GM12891 (cell line): ENCODE measurements at places on chromosomes 2 and 18.

- no peak for DNase-seq
These were observed 7.7 kb downstream of the EPB41L5 start for GRCh38 chr2:120020554-120020953.

GRCh38 chr2:1804351-1804771 lies 60.0 kb upstream of the PXDN start:
- no peak for DNase-seq

DNA sequence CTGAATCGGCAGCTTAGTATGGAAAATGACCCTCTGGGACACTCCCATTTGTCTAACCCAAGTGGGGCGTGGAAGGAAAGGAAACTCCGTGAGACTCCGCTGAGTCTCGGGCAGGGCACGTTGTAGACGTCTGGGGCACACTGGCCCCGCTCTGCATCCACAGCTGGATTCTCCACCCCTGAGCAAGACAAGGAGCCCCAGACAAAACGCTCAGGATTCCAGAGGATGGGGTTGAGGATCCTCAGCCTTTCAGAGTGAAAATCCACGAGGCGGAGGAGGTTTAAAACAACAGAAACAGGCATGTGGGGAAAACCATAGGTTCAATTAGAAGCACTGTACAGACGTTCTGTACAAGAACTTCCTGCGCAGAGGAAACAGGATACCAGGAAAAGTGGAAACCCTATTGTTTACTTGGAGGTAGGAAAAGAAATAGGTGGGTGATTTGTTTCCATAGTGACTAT lies 124.9 kb upstream of the ZNF236 start:
- no peak for DNase-seq

GRCh38 chr2:48865704-48866103 lies 110.2 kb upstream of the LHCGR start:
- DNase-seq: no peak

DNA sequence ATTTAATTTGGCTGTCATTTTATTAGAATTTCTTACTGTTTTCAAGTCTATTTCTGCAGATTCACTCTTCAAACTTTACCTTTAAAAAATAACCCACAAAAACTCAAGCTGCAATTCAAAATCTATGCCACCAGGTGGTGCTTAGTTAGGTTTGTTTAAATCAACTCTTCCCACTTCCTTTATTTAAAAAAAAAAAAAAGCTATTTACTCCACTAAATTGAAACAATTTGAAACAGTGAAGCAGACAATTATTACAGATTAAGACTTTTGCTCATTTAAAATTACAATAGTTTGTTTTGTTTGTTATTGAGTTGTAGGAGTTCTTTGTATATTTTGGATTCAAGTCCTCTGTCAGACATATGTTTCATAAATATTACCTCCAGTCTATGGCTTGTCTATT lies 300.0 kb downstream of the PDE11A start:
- no peak for DNase-seq

DNA sequence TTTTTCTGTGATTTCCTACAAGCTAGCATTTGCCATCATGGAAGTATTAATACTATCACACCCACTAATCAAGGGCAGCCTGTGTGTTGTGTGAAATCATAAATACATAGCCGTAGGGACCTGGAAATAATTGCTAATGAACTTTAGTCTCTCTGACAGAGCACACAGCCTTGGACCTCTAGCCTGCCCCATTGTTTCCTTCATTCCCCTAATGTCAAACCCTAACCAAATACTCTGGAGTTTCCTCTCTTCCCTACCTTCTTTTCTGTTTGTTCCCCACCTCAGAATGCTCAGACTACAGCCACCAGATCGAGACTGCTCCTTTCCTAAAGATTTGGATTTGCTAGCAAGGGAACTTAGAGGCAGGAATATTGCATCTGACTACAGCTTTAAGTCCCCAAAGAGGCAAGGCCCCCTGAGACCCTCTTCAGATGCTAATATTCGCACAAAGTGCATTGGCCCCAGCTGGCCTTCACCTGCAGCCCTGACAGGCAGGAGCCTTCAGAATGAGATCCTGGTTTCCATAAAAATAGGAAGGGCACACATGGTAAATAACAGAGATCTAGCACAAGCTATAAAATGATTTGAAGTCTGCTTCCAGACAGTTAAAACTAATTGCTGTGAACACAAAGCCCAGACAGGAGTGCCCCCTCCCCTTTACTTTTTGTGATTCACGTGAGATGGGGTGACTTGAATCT lies 279.2 kb upstream of the DCC start:
- DNase-seq: no peak

GRCh38 chr2:32166115-32166574 lies 481 bp downstream of the SLC30A6 start:
- DNase-seq: no peak

DNA sequence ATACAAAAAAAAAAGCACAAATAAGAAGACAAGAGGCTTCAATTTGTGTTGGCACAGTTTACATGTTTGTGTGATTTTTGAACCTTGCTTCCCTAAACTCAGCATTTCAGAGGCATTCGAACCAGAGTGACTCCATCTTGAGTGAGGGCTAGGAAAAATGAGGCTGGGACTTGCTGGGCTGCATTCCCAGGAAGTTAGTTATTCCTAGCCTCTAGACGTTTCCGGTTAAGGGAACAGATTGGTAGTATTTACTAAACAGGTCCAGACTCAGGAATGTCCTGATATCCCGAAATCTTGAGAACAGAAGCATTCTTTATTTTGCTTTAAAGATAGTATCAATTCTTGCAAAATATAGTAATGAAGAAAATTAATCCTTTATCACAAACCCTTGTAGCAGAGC lies 46.7 kb downstream of the RIT2 start:
- no peak for DNase-seq

- DNase-seq: no peak
These were observed 483.4 kb upstream of the KLHL29 start for GRCh38 chr2:22901471-22902179.

DNA sequence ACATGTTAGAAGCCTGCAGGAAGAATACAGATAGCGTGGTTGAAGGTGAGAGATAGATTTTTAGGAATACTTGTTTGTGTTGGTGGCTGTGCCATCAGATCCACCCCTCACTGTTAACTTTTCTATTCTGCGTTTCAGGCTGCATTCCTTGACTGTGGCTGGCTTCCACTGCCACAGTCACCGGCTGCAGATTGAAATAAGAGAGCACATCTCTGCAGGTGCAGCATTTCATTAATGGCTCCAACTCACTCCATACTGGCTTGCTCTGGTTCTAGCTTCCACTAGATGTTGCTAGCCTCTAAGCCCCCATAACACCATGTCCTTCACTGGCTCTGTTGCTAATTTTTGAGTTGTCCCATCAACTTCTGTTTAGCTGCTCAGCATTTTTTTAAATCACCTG lies 286.5 kb downstream of the CPS1 start:
- DNase-seq: no peak

- no peak for DNase-seq
These were observed 62.0 kb upstream of the FZD7 start for GRCh38 chr2:201971531-201972228.

GRCh38 chr2:218072002-218072401 lies 2.9 kb downstream of the RUFY4 start:
- no peak for DNase-seq

DNA sequence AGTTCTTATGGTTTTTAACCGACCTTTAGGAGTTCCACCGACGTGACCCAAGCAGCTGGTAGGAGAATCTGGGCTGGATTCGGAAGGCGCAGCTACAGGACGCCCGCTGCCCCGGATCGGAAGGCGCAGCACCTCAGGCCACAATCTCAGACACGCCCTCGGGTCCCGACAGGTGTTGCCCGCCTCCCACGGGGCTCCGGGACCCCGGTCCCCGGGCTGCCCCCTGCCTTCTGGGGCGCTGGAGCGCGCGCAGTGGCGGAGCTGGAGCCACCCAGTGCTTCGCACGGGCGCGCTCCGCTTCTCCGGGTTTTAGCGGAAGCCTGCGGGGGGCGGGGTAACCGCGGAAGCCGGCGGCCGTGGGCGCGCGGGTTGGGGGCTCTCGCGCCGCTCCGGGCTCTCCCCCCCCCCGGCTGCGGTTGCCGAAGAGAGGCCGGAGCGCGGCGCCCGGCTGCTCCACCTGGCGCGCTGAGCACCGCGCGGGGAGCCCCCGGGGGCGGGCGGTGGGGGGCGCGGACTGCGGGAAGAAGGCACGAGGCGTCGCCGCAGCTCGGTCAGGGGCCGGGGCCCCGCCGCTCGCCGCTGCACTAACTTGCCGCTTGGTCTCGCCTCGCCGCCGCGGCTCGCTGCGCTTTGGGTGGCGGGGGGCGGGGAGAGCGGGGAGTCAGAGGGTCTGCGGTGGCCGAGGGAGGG lies 718.8 kb downstream of the DPP10 start:
- DNase-seq: no peak

DNA sequence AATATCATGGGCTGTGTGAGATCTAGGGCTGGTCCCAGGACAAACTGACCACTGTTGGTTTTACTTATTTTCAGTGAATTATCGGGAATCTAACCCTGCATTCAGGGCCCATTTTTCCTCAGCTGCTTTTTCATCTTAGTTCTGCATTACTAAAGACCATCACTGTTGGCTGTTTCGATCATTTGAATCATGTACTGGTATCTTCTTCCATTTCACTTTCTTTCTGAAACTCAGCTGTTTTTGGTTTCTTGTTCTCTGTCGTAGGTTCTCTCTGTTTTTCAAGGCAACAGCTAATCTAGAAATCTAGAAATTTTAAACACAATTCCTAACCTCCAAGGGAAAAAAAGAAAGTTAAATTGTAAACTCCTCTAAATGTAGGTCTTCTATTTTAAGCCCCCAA lies 159.9 kb upstream of the SESTD1 start:
- no peak for DNase-seq

DNA sequence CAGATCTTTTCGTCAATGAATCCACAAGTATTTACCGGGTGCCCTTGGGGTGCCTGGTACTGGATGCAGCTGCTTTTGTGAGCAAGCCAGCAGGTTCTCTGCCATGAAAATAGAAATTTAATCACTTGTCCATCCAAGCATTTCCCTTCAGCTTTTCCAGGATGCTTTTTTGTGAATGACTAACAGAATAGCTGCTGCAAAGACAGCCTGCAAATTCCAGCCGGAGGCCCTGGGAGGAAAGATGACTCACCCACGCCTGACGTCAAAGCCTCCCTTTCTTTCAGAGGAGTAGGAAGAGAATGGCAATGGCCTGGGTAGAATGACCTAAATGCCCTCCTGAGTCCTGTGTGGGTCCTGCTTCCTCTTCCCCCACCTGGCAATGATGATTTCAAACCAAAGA lies 111.9 kb downstream of the AP1S3 start:
- no peak for DNase-seq

GRCh38 chr2:65049010-65049639 lies 7.1 kb upstream of the CEP68 start:
- DNase-seq: no peak

DNA sequence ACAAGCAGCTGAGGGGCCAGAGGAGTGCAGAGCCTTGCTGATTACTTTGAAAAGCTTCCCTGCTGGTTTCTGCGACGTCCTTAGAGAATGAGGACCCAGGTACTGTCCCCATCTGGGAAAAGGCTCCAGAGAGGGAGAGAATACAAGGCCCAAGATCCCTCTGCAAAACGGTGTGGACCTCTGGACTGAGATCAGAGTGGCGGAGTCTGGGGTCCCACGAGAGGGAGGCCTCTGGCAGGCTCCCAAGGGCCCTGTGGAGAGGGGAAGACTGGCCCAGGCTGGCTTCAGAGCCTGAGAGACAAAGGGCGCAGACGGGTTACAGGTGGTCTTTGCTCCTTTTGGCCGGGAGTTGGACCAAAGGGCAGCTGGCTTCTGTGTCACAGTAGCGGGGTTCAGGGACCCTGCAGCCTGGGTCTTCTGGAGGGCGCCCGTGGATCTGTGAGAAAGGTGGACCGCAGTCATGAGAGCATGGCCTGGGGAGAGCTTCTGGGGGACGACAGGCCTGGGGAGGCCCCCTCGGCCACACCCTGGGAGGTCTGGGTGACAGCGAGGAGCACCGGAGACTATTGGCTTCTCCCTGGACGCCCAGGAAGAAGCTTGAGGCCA lies 805 bp downstream of the SNORC start:
- DNase-seq: no peak

- peak; percentile 46 for DNase-seq
These were observed at the start of gene GALNT14 for GRCh38 chr2:31138037-31138962. Gene GALNT14 (minus strand): TSS chr2:31138440. CDS start chr2:31138086, 354 bp downstream.

DNA sequence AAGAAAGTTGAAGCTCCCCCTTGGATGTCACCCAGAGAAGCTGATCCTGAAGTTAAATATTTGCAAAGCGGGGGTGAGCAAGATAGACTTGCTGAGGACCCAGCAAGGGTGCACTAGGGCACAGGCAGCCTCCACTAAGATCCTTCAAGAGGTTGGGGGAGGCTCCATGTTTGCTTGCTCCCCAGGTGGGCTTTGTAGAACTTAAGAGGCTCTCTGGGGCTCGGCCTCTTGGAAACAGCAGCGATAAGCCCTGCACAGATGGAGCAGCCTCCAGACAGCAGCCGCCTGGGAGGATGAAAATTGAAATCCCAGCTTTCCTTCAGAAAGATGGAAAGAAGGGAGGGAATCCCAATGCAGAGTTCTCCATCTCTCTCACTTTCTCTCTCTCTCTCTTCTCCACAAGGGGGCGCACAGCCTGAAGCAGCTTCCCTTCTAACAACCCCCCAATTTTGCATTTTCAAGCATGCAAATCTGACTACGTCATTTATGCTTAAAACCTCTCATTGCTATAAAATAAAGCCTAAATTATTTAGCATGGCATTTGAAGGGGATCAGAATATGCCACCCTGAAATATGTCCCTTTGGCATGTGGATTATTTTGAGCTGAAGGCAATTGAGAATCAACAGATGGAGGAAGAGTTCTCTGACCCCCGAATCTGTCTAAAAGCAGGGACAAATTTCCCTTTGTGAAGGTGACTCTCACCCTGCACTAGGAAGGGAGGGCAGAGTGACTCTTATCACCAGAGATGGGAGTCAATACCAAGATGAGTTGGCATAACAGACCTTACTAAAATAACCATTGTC lies 185.7 kb upstream of the KLHL29 start:
- DNase-seq: no peak

- no peak for DNase-seq
These were observed 12.6 kb upstream of the POLE4 start for GRCh38 chr2:74945788-74946331.

- no peak for DNase-seq
These were observed 37.0 kb upstream of the ATIC start for GRCh38 chr2:215274829-215275228.

GRCh38 chr2:60159519-60159918 lies 393.9 kb downstream of the BCL11A start:
- no peak for DNase-seq

DNA sequence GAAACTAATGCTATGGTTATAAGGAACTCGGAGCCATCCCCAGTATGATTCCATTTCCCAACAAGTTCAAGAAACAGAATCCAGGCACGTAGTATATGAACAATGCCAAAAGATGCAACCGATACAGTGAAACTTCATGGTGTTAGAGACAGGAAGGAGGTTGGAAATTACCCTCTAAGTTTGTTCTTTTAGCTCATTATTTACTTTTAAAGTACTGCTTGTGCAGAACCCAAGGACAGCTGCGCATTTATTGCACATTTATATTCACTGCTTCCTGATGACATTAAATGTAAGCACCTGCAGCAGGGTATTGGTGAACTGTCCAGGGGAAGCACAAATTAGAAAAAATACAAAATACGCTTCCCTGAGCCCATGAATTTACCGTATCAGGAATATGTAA lies 63.0 kb upstream of the CYP1B1 start:
- DNase-seq: no peak

GRCh38 chr18:6257950-6258349 lies 156.8 kb downstream of the L3MBTL4 start:
- DNase-seq: no peak
